ENCODE measurements at places on chromosomes 7 and 10.

GRCh38 chr7:154918266-154918665 lies 84.7 kb downstream of the PAXIP1 start:
- no peak for DNase-seq

GRCh38 chr10:125538947-125539731 lies 143.8 kb downstream of the TEX36 start:
- peak; percentile 28 for DNase-seq

GRCh38 chr7:80134536-80135308 lies at the start of gene GNAI1:
GNAI1 (plus strand) TSS chr7:80134831; CDS start chr7:80135161, 330 bp downstream.
- peak; percentile 77 for DNase-seq

GRCh38 chr7:139065323-139065722 lies 29.5 kb upstream of the ZC3HAV1L start:
- DNase-seq, result no peak

- DNase-seq, result peak; percentile 29
These were observed 987 bp upstream of the EXOC6 start for GRCh38 chr10:92847202-92847864.

DNA sequence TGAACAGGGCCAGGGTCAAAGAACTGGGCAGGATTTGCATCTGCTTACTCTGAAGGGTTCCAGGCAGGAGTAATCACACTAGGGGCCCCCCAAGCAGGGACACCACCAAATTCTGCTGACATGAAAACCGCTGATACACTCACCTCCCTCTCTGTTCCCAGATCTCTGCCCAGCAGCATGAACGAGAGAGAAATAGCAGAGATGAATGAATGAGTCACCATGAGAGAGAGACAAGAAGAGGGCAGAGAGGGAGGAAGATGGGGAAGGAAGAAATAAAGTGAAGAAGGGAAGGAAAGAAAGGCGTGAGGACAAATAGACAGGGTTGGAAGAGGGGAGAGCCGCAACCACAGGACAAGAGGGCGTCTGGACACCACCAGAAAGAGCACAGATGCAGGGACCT lies 285.9 kb upstream of the NEBL start:
- DNase-seq, result no peak

DNA sequence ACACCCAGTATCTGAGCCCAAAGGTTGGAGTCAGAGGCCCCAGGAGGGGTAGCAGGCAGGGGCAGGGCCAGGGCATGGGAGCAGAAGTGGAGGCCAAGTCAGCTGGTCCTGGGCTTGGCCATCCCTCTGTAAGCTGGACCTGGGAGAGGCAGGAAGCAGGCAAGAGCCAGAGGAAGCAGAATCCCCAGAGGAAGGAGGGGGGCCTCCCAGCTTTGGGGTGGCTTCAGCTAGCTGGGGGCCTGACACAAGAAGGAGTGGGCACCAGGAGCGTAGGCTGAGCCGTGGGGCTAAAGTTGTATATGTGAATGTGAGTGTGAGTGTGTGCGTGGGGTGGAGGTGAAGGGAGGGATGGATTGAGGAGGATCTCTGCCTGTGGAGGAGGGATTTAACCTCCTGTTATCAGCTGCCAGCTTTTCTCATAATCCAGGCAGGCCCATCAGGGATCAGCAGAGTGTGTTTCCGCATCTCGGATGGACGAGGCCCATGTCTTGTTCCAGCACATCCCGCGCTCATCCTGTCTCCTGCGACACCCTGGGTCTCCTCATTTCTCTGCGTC lies 54.0 kb downstream of the NEURL1 start:
- no peak for DNase-seq

GRCh38 chr7:7315851-7316250 lies 133.5 kb downstream of the C1GALT1 start:
- no peak for DNase-seq

GRCh38 chr7:42479816-42480633 lies 243.0 kb upstream of the GLI3 start:
- no peak for DNase-seq

DNA sequence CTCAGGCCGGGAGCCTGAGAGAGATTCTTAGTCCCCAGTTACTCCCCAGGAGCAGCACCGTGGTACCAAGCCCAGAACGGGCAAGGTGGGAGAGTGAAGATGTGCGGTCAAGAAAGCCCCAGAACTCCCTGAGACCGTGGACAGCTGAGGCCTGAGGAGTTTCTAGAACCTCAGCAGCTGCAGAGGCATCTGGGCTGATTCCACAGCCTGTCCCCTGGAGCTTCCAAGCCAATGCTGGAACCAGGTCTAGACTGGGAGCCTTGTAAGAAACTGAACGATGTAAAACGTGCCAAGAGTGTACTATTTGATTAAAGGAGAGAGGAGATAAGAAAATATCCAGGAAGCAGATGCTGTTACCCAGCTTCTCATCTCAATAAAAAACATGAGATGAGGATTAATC lies 366.3 kb downstream of the TNS3 start:
- DNase-seq, result no peak

DNA sequence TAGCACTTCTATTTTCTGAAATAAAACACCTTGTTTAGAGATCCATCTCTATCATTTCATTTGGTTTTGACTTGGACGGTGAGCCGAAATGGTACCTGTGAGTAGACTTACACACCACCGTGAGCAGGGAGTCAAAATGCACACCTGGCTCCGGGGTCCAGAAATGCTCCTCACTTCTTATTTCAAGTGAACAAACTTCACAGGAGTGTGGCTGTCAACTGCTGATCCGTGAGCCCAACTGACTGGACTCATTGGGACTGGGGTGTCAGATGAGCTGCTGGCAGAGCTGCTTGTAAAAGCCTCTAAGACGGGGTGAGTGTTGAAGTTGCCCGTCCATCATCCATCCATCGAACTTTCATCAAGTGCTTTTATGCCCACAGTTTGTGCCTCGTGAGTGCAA lies 435.5 kb downstream of the GLRX3 start:
- no peak for DNase-seq

DNA sequence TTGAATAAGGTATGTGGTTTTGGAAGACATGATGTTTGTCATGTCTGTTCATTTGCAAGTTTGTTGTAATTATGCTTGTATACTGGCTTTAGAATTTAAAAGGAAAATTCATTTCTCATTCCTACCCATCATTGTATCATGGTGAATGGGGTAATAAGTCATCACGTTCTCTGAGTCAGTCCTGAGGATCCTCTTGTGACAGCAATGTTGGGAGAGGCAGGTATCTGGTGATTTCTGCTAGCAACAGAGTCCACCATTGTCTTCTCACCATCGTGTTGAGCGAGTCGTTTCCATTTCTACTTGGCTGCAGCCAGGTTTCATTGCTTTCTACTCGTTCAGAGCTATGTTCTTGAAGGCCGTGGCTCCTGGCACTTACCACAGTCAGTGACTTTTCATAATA lies 16.3 kb downstream of the CUL1 start:
- no peak for DNase-seq

DNA sequence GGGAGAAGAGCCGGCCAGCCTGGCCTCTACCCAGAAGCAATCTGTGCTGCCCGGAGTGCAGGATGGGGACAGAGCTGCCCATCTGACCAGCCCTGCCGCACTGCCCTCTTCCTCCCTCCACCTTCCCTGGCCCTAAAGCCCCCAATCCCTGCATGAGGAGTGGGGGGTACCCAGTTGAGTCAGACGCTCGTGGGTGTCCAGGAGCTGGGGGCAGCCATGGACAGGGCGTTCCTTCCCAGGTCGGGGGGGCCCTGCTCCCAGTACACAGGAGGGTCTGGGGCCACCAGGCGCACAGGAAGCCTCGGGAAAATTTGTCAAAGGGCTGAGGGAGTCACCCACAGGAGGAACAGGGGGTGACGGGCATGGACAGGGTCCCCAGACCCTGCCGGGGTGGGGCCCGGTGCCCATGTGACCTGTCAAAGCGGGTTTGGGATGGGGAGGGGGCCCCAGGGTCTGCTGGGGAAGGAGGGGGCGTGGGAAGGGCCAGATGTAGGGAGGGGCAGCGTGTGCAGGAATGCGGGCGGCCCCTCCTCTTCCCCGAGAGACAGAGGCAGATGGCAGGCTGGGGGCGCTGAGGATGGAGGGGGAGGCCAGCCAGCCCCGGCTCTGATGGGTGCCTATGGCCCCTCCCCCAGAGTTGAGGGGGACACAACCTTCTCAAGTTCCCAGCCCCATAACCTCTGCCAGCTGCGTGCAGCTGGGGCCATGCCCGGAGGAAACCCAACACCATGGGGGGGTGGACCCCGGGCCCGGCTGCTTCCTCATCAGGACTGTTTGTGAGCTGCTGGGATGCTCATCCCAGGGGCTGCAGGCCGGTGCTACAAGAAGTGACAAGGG lies 21.5 kb upstream of the GRIFIN start:
- DNase-seq, result no peak

DNA sequence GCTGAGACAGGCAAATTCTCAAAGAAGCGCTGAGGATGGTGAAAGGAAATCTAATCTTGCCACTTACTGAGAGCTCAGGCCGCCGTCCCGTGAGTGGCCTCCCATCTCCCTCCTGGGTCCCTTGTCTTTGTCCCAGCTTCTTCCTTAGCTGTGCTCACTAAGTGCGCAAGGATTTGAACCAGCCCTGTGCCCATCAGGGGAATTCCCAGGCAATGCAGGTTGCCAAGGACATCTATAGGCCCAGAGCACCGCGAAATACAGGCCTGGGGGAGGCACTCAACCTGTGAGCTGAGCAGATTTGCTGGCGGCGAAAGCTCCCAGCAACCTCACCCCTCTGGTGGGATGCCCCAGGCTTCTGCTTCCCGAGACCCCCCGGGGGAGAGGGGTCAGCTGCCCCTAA lies 64.8 kb downstream of the OAT start:
- DNase-seq, result no peak

- DNase-seq, result no peak
These were observed 123.5 kb downstream of the ITGB8 start for GRCh38 chr7:20454202-20454601.

- DNase-seq, result no peak
These were observed 86.5 kb downstream of the SEC61G start for GRCh38 chr7:54672519-54672918.

GRCh38 chr7:158395780-158396278 lies 191.8 kb downstream of the PTPRN2 start:
- no peak for DNase-seq

DNA sequence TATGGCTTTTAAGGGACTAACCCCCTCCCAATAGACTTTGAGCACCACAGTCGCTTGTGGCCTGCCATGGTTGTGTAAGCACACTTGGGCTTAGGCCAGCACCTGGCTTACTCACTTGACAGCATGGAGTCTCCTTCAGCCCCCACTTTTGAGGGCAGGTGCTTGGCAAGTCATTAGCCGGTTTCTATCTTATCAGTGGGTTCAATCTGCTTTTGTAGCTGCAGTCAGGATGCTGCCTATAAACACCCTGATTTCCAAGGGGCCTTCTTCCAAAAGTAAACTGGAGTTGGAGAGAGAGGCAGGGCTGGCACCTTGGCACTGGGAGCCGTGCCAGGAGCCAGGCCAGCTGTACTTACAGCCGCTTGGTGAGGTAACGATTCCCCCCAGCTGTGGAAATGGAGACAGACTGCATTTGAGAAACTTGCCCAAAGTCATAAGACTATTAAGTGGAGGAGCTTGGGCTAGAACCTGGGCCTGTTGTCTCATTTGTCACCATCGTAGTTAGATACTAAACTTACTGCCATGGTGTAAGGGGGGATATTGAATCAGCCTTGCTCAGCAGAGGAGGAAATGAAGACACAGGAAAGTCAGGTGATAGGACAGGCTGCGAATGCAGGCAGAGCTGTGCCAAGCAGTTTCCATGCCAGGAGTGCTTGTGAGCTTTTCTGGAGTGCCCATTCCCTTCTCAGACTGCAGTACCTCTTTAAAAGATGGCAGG lies 92.2 kb upstream of the EFCAB10 start:
- DNase-seq, result peak; percentile 81

Data from NCI-H774 (cell line).